ENCODE measurements at places on chromosomes 5 and 9. TPM values are rescaled to one million over a fixed set of nuclear protein-coding genes. Genes with fewer than 3 reads are reported as not detected.

CTXN3 gene
- not detected for total RNA-seq

RARS1 gene
- 177 TPM for total RNA-seq

FOXD4L6 gene
- 0.37 TPM for total RNA-seq

LMAN2 gene
- 352 TPM for total RNA-seq

RANBP3L gene
- not detected for total RNA-seq

PCDHGA2 gene
- total RNA-seq: 1.4 TPM

MCIDAS gene
- total RNA-seq: not detected

FBN2 gene
- 96.6 TPM for total RNA-seq

PCDHGC4 gene
- 2.2 TPM for total RNA-seq

HK3 gene
- total RNA-seq: not detected

ZNF879 gene
- 3.9 TPM for total RNA-seq

SLC34A3 gene
- total RNA-seq: not detected

FOXD4L4 gene
- total RNA-seq: not detected

MEF2C gene
- 4.4 TPM for total RNA-seq

ABL1 gene
- 126 TPM for total RNA-seq

CPEB4 gene
- 10.3 TPM for total RNA-seq

IFNA13 gene
- not detected for total RNA-seq

ERCC6L2 gene
- 80.5 TPM for total RNA-seq

GMCL2 gene
- total RNA-seq: not detected

SLC35D2 gene
- 15.2 TPM for total RNA-seq

EGFLAM gene
- 18.2 TPM for total RNA-seq

GOLPH3 gene
- 64.3 TPM for total RNA-seq

TIMD4 gene
- not detected for total RNA-seq

DIRAS2 gene
- not detected for total RNA-seq

ABO gene
- not detected for total RNA-seq

SHISAL2B gene
- not detected for total RNA-seq

C7 gene
- total RNA-seq: 0.39 TPM

LCN15 gene
- not detected for total RNA-seq

CEL gene
- 0.20 TPM for total RNA-seq

FGF1 gene
- 0.98 TPM for total RNA-seq

HNRNPH1 gene
- total RNA-seq: 288 TPM

OR1J2 gene
- 0.20 TPM for total RNA-seq

SAPCD2 gene
- total RNA-seq: 8.2 TPM

TRIM36 gene
- total RNA-seq: 0.39 TPM

ZFP2 gene
- 0.20 TPM for total RNA-seq

SLC46A2 gene
- total RNA-seq: not detected

RANBP17 gene
- 2.3 TPM for total RNA-seq

GRAMD2B gene
- total RNA-seq: 5.9 TPM

SOWAHA gene
- not detected for total RNA-seq

TSLP gene
- total RNA-seq: 4.1 TPM

TRMT10B gene
- 2.0 TPM for total RNA-seq

PFN3 gene
- total RNA-seq: 1.1 TPM

ADRA1B gene
- total RNA-seq: 0.37 TPM

SLC36A2 gene
- not detected for total RNA-seq

TXNDC8 gene
- total RNA-seq: not detected

MEGF10 gene
- 0.39 TPM for total RNA-seq

FAM169A gene
- under 0.01 TPM for total RNA-seq
